Skeletal muscle cell (primary cell): ENCODE measurements at places on chromosomes 2 and 18.

GRCh38 chr2:105399207-105399861 is 483 bp upstream of the FHL2 start:
- DNase-seq, result no peak

DNA sequence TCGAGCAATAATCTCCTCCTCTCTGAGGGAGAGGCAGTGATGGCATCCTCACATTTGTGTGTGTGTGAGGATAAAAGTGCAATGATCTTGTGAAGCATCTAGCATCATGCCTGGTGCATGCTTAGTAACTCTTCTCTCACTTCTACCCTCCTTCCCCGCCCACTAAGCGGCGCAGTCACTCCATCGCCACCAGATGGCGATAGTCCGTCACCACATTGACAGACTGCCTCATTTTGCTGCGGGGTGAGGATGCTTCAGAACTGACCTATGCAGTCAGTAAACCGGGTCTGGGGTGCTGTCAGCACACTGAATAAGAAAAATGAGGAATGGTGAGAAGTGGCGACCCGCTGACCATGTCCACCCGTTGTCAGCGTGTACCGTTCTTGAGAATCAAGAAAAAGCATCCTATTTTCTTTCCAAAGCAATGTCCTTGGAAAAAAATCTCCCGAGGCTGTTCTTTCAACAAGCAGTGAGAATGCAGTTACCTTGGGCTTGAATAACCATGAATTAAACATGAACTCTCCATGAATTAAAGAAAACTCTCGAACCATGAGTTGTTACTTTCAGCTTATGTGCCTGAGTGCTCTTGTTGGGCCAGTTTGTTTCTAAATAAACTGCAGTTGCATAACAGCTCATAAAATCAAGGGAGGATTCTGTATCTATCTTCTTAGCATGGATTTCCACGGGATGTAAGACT is 37.3 kb upstream of the TMEM177 start:
- DNase-seq, result peak; percentile 28

GRCh38 chr2:240146141-240146561 is 5.7 kb upstream of the OTOS start:
- DNase-seq, result no peak

DNA sequence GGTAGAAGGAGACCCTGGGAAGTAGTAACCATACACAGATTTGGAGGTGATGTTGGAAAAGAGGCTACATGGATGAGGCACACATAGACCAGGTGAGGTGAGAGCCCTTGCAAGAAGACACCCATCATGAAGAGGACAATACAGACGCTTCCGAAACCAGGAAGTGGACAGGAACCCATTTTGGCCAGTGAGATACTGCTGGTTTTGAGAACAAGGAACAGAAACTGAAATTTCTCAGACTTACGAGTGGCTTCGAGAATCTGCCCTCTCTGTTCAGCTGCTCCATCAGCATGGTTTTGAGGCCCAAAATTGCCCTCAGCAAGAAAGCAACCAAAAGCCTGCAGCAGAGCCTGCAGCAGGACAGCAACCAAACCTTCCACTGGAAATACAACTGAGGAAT is 479.1 kb upstream of the NRXN1 start:
- DNase-seq, result no peak

DNA sequence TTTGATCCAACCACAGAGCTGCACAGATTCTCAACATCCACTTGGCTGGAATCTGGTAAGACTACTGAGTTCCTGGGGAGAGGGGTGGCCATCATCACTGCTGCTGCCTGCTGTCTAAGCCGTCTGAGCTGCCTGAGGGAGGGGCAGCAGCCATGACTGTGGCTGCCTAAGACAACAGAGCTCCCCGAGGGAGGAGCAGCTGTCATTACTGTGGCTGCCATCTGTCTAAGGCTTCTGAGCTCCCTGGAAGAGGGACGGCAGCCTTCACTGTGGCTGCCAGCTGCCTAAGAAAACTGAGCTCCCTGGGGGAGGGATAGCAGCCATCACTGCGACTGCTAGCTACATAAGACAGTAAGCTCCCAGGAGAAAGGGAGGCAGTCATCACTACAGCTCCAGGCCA is 584.4 kb downstream of the NR4A2 start:
- no peak for DNase-seq

- peak; percentile 90 for DNase-seq
These were observed 166.4 kb downstream of the TMEM247 start for GRCh38 chr2:46645681-46646162.

GRCh38 chr2:240566203-240567136 is 1.8 kb upstream of the RNPEPL1 start:
- DNase-seq, result peak; percentile 47

GRCh38 chr2:241978670-241979069 is 109.1 kb downstream of the RTP5 start:
- DNase-seq, result no peak

DNA sequence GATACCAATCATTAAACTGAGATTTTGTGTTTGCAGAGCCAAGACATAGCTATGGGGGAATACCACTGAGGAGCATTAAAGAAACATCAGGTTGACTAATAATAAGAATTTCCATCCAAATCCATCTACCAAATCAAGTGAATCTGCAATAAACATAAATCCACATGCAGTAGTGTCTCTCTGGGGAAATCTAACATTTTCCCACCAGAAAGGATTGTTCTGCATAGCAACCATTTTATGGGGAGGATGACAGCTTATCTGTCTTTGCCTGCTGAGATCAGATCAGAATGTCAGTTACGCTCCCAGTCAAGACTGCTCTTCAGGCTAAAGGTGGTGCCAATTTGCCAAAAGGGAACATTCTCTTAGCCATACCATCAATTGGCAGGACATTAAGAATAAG is 1098.9 kb upstream of the CHAC2 start:
- DNase-seq, result no peak

DNA sequence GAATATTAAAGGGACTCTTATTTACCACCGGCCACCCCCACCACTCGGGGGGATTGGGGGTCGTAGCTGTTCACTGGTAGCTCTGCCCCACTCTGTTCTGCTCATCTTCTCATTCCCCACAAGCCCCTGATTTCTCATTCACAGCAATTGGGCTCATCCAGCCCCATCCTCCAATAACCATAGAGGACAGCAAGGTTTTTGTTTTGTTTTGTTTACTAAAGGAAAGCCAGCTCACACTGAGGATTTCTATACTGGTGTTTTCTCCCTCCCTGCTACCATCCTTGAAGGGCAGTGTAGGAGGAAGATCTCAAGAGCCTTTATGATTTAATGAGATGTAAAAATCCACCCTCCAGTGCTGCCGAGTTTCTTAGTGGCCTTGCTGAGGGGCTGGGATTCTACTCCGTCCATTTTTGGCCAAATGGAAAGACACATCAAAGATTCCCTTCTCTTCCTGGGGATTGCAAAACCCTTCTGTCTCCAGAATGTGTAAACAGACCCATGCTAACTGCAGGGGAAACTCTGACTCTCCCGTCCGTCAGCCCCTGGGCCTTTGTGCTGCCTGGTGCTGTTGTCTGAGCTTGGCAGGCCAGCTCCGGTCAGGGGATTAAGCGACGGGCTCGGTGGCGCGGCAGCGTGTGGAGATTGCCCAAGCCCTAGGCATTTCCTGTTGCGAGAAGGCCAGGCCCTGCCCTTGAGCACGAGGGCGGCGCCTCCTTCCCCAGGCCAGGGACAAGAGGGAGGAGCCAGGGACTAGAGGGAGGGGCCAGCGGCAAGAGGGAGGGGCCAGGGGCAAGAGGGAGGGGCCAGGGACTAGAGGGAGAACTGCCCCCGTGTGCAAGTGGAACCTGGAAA is 165.0 kb downstream of the ANTXR1 start:
- DNase-seq, result peak; percentile 80

GRCh38 chr2:48170281-48170680 is 264.0 kb upstream of the FBXO11 start:
- no peak for DNase-seq

DNA sequence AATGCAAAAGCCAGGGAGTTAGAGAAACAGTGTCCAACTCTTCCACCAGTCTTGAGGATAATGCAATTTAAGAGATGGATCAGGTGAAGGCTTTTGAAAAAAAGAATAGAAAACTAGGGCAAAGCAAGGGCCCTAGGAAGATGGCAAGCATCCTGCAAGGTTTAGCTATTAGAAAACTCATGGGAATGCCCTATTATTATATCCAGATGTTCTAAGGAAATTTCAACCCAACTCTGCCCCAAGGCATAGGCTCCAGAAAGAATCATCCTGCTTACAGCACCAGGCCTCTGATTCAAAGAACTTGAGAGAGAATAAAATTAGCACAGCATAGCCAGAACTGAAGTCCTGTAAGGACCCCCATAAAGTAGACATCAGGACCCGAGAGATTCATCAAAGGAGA is 68.1 kb downstream of the EN1 start:
- no peak for DNase-seq

DNA sequence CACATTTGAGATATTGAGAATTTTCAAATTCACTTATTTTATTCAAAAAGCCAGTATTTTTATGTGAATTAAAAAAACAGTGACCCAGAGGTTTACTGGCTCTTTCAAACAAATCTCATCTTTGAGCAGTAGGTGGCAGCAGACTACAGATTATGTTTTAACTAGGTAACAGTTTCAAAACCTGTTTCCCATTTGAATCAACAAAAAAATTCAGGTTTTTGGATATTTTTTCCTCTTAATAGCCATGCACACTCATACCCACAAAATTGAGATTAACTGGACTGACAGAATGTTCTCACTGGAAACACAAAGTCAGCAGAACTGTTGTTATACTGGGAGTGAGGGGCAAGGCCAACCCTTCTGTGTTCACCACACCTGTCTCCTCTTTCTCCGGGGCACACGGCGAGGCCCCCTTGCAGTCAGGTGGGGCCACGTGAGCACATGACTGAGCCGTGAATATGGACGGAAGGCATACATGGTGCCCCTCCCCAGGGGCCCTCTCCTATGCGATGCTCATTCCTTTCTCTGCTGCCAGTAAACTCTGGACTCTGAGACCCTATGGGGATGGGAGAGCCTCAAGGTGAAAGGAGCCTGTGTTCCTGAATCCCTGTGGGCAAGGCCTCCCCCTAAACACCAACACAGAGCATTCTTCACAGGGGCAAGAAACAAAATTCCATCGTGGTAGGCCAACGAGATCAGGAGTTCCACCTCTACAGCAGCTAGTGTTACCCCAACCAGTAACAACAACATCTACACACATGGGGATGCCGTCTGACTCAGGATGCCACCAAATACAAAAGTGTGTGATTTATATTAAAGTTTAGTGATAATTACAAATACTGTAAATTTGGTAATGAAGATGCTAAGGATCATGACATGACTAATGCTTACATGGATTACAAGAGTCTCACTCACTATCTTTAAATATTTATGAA is 80.4 kb downstream of the LPIN2 start:
- DNase-seq, result no peak

- DNase-seq, result peak; percentile 65
These were observed 16.0 kb upstream of the SNORC start for GRCh38 chr2:232854082-232854481.

DNA sequence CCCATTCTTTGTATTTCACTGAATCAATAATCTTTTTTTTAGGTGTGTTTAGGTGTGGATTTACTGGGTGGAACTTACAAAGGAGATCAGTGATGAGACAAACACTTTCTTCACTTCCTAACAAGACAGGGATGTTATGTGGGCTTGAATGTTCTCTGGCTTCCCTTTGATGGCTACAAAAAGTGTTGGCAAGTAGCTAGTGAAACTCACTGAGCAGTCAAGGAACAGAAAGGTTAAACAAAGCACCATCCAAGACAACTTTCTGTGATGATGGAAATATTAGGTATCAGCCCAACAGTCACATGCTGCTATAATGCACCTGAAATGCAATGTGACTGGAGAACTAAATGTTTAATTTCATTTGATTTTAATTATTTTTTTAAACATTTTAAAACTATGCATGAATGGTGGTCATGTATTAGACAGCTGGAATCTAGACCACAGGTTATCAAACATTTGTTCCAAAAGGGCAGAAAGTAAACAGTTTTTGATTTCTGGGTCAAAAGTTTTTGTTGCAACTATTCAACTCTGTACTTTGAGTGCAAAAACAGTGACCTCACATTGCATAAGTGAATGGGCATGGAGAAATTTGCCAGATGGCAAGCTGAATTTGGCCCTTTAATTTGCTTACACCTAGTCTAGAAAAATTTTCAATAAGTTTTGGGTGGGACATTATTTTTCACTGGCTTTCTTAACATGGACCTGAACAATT is 1272.7 kb upstream of the TMEFF2 start:
- no peak for DNase-seq

DNA sequence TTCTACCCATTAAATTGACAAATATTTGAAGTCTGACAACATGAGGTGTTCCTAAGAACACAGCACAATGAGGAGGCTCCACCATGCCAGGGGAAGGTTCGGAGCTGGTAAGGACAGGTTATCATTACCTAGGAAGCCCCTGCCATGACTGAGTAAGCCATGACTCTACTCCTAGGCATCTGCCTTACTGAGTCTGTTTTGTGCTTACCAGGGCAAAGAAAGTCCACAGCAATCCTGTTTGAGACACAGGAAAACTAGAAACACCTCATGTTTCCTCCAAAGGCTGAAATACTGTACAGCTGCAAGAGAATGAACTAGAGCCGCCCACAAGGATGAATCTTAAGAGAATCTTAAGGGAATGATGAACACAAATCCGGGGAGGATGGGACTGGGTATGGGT is 11.6 kb downstream of the TGFBRAP1 start:
- no peak for DNase-seq

DNA sequence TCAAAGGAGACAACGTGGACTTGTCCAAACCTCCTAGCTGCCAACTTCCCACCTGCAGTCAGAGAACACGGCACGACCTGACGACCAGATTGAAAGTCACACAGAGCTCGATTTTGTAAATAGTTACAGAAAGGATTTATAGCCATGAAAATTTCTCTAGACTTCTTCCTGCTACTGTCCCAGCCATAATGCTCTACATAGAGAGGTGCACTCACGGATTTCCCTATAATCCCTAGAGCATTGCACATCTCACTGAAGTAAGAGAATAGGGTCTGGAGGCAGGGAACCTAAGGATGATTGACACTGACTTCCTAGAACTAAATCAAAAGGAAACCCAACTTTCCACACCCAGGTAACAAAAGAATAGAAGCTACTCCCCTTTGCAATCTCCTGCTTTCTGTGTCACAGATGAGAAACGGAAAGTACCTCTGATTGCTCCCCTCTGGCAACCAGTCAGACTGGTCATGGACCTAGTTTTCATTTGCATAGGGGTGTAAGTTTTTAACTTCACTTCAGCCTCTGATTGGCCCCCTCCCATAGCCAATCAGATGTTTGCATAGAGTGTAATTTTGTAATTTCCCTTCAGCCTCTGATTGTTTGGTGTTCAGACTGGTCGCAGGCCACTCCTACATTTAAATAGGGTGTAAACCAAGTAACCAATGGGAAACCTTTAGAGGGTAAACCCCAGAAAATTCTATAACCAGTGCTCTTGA is 58.6 kb upstream of the FBXO11 start:
- DNase-seq, result no peak

DNA sequence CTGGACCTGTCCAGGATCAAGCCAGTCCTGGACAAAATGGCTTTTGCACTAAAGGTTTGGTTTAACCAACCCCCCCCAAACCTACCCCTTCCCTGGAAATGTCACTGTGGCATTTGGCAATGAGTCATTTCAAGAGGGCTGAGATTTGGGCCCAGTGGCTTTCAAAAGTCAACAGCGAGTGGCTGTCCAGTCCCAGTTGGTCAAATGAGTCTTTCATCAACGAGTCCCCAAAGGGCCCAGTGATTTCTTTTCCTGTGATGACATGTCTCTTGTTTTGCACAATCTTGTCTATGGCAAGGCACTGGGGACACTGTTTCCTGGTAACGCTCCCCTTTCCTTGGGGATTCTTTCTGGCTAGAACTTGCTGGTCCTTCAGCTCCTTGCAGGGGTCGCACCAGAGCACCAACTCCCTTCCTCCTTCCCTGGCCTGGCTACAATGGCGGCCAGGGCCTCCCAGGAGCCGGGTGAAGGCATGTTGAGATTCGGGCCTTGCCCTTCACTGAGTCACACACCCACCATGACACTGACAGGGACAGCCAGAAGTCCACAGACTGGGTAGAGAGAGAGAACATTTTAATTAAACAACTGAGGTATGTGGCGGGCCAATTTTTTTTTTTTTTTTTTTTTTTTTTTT is 87.2 kb downstream of the SMAD7 start:
- no peak for DNase-seq
